MG63 (cell line): ENCODE measurements at places on chromosomes 7 and 10. TPM values are rescaled to one million over a fixed set of nuclear protein-coding genes. Genes with fewer than 3 reads are reported as not detected.

Gene CCAR1
- total RNA-seq, result 23.8 and 26.5 TPM in 2 replicates

DNA sequence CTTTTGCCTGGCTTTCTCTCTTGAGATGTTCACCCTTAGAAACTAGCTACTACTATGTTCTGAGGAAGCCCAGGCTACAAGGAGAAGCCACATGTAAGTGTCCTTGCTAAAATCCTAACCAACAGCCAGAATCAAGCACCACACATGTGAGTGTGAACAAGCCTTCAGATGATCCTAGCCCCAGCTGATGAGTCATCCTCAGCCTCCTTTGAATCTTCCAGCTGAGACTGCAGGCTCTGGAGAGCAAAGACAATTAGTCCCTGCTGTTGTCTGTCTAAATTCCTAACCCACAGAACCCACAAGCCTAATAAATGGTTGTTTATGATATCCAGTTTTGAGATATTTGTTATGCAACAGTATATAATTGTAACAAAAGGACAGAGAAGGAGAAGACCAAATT lies 92.8 kb upstream of the TAC1 start:
- DNase-seq, result peak; percentile 1

GRCh38 chr10:96252730-96253129 lies 18.6 kb downstream of the BLNK start:
- no peak for DNase-seq

GRCh38 chr7:127154101-127154500 lies 98.6 kb downstream of the GRM8 start:
- DNase-seq, result no peak

DNA sequence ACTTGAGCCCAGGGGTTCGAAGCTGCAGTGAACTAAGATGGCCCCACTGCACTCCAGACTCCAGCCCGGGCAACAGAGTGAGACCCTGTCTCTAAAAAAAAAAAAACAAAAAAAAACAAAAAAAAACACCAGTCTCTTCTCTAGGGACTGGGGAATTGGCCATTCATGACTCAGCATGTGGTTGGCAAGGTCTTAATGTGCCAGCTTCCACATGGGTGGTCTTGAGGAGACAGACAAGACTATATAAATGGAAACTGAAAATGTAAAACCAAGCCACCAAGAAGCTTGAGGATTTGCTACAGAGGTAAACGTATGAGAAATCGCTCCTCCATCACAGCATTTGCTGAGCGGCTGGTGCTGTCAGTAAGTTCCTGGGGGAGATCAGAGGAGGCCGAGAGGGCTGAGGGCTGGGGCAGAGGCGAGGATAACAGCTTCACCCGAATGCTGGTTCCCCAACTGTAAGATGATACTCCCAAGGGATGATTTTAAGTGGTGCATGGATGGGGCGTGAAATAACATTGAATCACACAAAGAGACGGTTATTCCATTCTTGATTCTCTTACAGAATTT lies 128.7 kb downstream of the C10orf105 start:
- no peak for DNase-seq

DNA sequence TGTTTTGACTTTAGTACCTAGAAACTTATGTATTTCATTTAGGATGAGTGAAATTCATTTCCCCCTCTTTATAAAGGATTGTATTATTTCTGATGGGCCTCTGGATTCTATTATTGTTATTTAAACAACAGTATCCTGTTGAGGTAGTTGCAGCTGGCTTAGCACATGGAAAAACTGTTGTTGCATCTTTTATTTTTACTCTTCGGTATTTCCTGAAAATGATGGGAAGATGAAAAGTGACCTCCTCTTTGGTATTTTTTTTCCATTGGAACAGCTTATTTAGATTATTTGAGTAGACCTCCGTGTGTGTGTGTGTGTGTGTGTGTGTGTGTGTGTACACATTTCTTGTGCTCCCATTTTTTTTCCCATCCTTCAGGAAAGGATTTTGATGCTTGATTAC lies 129.8 kb downstream of the PRKG1 start:
- no peak for DNase-seq

DNA sequence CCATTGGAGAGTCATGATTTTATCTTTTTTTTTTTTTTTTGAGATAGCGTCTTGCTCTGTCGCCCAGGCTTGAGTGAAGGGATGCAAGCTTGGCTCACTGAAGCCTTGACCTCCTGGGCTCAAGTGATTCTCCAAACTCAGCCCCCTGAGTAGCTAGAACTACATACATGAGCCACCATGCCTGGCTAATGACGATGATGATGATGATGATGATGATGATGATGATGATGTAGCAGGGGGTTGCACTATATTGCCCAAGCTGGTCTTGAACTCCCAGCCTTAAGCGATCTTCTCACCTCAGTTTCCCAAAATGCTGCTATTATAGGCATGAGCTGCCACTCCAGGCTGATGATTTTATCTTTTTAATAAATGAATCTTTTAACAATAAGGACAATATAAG lies 13.9 kb upstream of the PLAC9 start:
- DNase-seq, result no peak

DNA sequence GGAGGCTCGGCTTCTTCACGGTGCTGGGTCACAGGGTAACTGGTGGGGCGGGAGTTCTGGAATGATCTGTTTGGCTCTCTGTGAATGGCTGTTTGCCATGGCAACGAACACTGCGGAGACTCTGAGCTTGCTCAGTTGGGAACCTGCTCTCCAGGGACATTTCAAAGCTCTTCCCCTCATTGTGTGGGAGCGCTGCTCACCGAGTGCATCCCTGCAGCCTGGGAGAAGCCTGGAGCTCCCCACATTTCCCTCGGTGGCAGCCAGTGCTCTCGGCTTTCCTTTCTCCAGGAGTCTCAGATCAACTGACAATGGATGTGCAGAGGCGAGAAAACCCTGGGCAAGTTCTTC lies 57.6 kb upstream of the CACUL1 start:
- DNase-seq, result no peak

Gene PLXNA4
- total RNA-seq, result not detected in 2 replicates

Gene C10orf105
- total RNA-seq, result not detected in 2 replicates

DNA sequence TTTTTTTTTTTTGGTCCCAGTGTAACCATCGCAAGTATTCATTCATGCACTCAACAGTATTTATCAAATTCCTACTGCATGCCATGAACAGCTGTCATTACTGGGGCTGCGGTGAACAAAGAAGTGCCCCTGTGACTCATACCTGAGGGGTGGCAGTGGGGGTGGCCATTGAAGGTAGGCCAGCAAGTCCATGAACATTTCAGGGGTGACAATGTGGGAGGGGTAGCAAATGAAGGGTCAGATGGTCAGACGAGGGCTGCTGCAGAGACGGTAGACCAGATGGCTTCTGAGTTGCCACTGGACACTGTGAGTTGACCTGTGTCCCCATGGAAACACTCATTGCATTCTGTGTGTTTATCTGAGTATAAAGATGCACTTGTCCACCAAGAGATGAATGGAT lies 92.5 kb upstream of the PITRM1 start:
- no peak for DNase-seq

GRCh38 chr7:112897839-112898431 lies 107.7 kb upstream of the TMEM168 start:
- no peak for DNase-seq

Gene GSDME
- total RNA-seq, result 3.7 and 4.1 TPM in 2 replicates

- peak; percentile 50 for DNase-seq
Observed at GRCh38 chr10:61904733-61905725, 3.5 kb downstream of the ARID5B start.

GRCh38 chr7:4837041-4837802 lies 24.6 kb downstream of the PAPOLB start:
- DNase-seq, result no peak
